ENCODE measurements at places on chromosomes 12 and 14.
A peak's percentile ranks its signal among the peaks of the same experiment; 100 is the strongest.

- DNase-seq = peak; percentile 57
These were observed 268.6 kb downstream of the BTG1 start for GRCh38 chr12:91877022-91877421.

- no peak for DNase-seq
These were observed 64.6 kb downstream of the ATG14 start for GRCh38 chr14:55347040-55347439.

DNA sequence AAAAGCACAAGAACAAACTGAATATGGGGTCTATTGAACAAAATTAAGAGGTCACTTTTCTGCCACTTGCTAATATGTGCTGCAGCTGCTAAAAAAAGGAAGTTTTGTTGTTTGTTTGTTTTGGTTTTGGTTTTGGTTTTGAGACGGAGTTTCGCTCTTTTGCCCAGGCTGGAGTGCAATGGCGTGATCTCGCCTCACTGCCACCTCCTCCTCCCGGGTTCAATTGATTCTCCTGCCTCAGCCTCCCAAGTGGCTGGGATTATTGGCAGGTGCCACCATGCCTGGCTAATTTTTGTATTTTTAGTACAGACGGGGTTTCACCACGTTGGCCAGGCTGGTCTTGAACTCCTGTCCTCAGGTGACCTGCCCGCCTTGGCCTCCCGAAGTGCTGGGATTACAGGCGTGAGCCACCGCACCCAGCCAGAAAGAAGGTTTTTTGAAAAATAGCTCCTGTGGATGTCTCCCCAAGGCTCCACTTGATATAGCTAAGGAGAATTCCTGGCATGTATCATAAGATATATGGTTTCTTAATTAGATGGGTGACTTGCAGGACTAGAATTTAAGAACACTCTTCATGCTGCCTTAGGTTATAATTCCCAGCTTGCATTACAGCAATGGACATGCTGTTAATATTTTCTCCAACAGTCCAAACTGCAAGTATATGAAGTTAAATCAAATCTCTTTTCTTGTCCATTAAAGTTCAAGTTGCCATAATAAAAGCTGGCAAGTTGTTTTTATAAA lies 237.6 kb upstream of the AMIGO2 start:
- peak; percentile 35 for DNase-seq

GRCh38 chr12:42742716-42743115 lies 153.2 kb upstream of the PRICKLE1 start:
- no peak for DNase-seq

- DNase-seq = no peak
These were observed 1.9 kb upstream of the ATP5MC2 start for GRCh38 chr12:53677800-53678148.

DNA sequence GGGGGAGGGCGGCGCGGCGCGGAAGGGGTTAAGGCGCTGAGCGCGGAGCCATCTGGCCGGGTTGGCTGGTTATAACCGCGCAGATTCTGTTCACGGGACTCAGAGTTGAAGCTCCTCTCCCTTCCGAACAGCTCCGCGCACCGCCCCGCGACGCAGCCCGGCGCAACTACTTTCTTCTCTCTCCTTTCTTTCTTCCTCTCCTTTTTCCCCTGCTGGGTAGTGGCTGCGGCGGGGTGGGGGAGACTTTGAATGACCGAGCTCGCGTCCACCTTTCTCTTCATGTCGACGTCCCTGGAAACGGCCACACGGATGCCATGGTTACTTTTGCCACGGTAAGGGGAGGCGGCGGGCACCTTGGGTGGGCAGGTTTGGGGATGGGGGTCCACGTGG lies at the start of gene NTF3:
TSS of gene NTF3 (plus strand) at position 98 of the 390 bp plus-strand sequence. CDS start at position 315, 217 bp downstream.
- DNase-seq = peak; percentile 78

DNA sequence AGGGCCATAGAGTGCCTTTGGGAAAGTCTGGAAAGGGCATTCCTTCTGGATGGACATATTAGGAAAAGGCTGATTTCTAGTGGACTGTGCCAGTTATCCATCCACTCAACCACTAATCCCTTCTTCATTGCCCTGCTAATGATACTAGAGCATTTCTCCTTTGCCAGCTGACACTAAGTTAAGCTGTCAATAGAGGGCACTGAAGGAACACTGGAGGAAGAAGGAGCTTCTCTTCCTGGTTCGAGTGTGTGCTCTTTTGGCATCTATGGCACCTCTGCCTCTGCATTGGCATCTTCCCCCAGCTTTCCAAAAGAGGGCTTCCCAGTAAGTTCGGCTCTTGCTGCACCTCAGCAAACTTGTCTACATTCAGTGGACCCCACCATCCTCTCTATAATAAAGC lies 165.4 kb downstream of the DERA start:
- peak; percentile 10 for DNase-seq

- no peak for DNase-seq
These were observed 35.5 kb downstream of the TMBIM6 start for GRCh38 chr12:49776858-49777257.

GRCh38 chr12:54217774-54218241 lies 29.0 kb upstream of the SMUG1 start:
- peak; percentile 31 for DNase-seq

- DNase-seq = no peak
These were observed 114.0 kb downstream of the PRMT8 start for GRCh38 chr12:3604748-3605586.

DNA sequence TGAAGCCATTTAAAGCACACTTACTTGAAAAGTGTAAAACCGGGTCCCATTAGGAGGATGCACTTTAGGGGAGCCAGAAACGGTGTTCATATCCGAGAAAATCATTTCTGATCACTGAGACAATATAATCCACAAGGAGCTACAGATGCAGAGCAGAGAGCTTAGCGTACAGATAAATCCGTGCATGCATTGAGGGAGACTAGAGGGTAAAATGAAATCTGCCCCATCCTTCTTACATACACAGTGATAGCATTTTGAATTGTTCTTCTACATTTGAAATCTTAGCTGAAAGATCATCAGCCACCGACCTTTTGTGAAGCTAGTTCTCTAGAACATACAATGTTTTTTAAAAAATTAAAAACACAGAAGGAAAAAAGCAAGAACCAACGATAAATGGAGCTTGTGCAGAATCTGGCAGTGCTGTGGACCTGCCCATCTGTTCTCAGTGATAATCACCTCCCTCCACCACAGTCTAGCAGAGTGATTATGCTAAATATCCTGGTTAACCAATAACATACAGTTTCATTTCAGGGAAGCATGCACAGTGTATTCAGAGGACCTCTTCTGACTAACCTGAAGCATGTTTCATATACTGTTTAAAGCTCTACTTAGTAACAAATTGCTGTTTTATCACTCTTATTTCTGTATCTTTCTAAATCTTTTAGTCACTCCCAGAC lies 161.1 kb downstream of the PPFIA2 start:
- no peak for DNase-seq

GRCh38 chr12:47238669-47239114 lies 158.9 kb upstream of the AMIGO2 start:
- peak; percentile 44 for DNase-seq

GRCh38 chr12:1318327-1319031 lies 275.9 kb downstream of the FBXL14 start:
- peak; percentile 75 for DNase-seq

GRCh38 chr12:61412201-61412600 lies 848.0 kb upstream of the USP15 start:
- no peak for DNase-seq

DNA sequence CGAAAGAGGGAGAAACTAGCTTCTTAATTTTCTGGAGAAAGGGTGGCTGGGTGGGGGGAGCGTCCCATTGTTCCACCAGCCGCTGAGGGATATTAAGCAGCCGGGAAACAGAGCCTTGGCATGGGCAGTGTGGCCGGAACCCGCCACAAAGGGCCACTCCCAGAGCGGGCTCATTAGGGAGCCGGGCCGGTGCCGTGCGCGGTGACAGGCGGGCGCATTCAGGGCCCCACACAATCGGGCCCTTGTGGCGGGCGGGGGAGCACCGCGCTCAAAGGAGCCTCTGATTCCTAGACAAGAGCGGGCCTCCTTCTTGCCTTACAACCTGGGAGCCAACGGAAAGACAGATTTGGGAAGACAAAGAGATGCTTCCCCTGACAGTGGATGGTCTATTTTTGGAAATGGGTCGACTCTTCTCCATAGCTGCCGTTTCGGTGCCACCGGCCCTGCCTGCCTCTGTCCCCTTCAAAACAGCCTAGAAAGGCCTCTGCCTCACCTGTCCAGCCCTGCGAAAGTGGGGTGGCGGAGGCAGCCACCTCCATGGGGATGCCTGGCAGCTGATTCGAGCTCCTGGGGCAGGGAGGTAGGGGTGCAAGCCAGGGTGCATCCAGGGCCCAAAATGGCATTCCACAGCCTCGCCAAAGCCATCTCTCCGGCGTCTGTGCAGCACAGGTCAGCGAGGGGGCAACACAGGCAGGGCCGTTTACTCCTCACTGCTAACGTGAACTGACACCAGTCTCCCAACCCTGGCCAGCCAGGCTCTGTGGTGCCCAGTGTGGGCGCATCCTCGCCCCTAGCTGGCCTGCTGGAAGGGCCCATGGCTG lies 10.9 kb downstream of the CCDC85C start:
- no peak for DNase-seq

- DNase-seq = peak; percentile 60
These were observed 2.0 kb upstream of the ART4 start for GRCh38 chr12:14845350-14845750.

DNA sequence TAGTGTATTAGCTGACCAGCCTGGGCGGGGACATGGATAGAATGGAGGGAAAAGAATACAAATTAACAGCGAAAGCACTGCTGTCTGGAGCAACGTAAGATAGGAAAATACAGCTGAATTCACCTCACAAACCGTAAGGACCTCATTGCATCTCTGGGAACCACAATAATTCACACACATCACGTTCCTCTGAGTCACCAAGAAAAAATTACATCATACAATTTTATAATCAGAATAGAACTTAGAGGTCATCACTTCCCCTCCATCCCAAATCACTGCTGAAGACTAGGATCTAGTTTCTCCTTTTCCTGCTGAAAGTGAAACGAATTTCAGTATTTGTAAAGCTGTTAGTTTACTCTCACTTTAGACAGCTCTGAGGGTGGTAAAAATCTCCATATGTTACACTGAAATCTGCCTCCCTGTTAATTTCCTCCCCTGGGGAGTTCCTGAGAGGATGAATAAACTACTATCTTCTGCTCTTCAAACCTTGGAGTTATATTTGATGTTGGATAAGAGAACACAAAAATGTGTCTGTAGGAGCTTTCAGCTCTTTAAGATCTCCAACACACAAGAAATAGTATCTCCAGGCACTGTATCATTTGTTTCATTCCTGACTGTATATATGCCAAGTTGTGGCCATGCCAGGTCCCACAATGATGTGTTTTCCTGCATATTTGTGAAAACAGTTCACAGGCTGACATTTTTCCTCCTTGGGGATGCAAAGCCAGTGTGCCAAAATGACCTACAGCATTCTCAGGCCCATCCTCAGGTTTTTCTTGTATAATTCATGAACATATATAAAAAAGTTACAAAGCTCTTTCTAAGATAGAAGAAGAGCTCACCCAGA lies 63.8 kb upstream of the SSTR1 start:
- peak; percentile 87 for DNase-seq

- DNase-seq = no peak
These were observed 268.2 kb upstream of the PLEKHG7 start for GRCh38 chr12:92434607-92435025.

DNA sequence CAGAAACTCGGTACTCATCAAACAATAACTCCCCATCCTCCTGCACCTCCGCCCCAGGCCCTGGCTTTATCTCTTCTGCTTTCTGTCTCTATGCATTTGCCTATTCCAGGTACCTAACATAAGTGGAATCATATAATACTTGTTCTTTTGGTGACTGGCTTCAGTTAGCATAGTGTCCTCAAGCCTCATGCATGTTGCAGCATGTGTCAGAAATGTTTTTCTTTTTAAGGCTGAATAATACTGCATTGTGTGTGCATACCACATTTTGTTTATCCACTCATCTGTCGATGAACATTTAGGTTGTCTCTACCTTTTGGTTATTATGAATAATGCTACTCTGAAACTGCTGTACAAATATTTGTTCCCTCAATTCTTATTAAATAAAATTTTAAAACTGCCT lies 117.1 kb downstream of the KICS2 start:
- no peak for DNase-seq

- DNase-seq = peak; percentile 67
These were observed 81.8 kb downstream of the EMP1 start for GRCh38 chr12:13278249-13278787.

GRCh38 chr14:102574281-102575159 lies 17.9 kb upstream of the RCOR1 start:
- peak; percentile 53 for DNase-seq

- DNase-seq = no peak
These were observed 8.8 kb downstream of the ARHGAP5 start for GRCh38 chr14:32085845-32086383.

DNA sequence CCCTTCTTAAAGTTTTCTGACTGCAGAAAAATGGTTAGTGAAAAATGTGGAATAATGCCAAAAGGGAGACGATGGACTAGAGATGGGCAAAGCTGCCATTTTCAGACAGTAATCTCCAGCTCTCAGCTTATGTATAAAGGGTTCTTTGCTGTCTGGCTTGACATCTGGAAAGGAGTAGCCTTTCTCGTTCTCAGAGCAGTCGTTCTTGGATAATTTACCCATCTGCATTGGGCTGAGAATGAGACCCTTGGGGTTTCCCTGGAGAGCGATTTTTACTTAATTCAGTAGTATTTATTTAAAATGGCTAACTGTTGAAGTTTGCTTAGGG lies 1.2 kb downstream of the NUDT4 start:
- no peak for DNase-seq

DNA sequence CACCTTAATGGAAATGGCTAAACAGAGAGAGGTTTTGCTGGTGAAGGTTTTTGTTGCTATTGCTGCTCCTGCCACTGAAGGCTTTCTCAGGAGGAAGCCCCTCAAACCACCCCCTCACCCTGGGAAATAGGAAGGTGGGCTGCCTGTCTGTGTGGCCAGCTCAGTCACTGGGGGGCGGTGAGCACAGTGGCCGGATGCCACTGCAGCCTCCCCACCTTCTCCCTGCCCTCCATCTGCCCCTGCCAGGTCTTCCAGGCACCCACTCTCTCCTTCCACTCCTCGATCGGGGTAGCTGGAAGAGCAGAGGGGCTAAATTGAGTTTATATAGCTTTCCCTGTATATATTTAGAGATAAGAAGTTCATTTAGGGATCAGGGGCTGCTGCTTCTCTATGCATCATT lies 80.8 kb downstream of the PAPOLA start:
- DNase-seq = no peak

- peak; percentile 53 for DNase-seq
These were observed at the start of gene CIDEB for GRCh38 chr14:24307575-24308341. Gene CIDEB (minus strand): TSS chr14:24307977. CDS start chr14:24307858, 119 bp downstream.

GRCh38 chr14:103001651-103002396 lies 55.5 kb downstream of the CDC42BPB start:
- DNase-seq = no peak

DNA sequence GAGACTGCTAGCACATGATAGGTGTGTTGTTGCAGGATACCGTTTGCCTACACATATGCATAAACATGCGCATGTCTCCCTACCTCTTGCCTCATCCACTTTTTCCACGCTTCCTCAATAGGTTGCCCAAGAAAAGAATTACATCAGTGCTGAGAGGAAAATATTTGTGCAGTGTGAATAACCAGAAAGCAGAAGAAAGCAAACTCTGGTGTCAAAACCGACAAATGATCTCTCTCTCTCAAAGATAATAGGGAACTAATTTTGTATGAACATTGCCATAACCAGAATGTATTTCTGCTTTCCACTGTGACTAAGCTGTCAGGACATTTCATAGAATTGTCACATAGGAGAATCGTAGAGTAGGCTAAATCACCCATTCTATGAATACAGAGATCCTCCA lies 1.3 kb downstream of the CLEC7A start:
- no peak for DNase-seq

GRCh38 chr14:71688576-71688975 lies 243.7 kb upstream of the RGS6 start:
- peak; percentile 74 for DNase-seq

- DNase-seq = no peak
These were observed 791.5 kb downstream of the MED13L start for GRCh38 chr12:115485967-115486366.

GRCh38 chr12:120692524-120693033 lies 5.6 kb downstream of the MLEC start:
- DNase-seq = peak; percentile 50

All from fibroblast of skin of right biceps (primary cell).